ENCODE measurements at places on chromosomes 5 and 9. TPM values are rescaled to one million over a fixed set of nuclear protein-coding genes. Genes with fewer than 3 reads are reported as not detected.

The CLIC3 gene
- total RNA-seq, result 6.7 TPM

The SPINK4 gene
- not detected for total RNA-seq

The LCN9 gene
- total RNA-seq, result 0.14 TPM

The PCDHGA9 gene
- total RNA-seq, result 0.05 TPM

The SVEP1 gene
- total RNA-seq, result 2.3 TPM

The FOXI1 gene
- not detected for total RNA-seq

The MORN5 gene
- not detected for total RNA-seq

The EPB41L4B gene
- total RNA-seq, result 33.9 TPM

The PTGES gene
- total RNA-seq, result 174 TPM

The NFIB gene
- total RNA-seq, result 10.5 TPM

The CENPK gene
- total RNA-seq, result 25.9 TPM

The TTC16 gene
- 0.04 TPM for total RNA-seq

The PLPPR1 gene
- total RNA-seq, result not detected

The SLC46A2 gene
- total RNA-seq, result not detected

The PCDHB12 gene
- not detected for total RNA-seq

The LHX6 gene
- 3.7 TPM for total RNA-seq

The RMI1 gene
- total RNA-seq, result 14.8 TPM

The GCNT1 gene
- total RNA-seq, result 5.0 TPM

The DBH gene
- total RNA-seq, result not detected

The JADE2 gene
- total RNA-seq, result 25.8 TPM

The SLC24A2 gene
- not detected for total RNA-seq

The C1QTNF3 gene
- not detected for total RNA-seq

Data from A549 treated with dexamethasone at 1 μM for 4 hours (cell line).